ENCODE measurements at places on chromosomes 7 and 10. TPM values are rescaled to one million over a fixed set of nuclear protein-coding genes. Genes with fewer than 3 reads are reported as not detected.

- DNase-seq, result no peak
These were observed 73.9 kb downstream of the ATE1 start for GRCh38 chr10:121853950-121854349.

- DNase-seq, result no peak
These were observed 4.9 kb downstream of the TRIM8 start for GRCh38 chr10:102648889-102649796.

DNA sequence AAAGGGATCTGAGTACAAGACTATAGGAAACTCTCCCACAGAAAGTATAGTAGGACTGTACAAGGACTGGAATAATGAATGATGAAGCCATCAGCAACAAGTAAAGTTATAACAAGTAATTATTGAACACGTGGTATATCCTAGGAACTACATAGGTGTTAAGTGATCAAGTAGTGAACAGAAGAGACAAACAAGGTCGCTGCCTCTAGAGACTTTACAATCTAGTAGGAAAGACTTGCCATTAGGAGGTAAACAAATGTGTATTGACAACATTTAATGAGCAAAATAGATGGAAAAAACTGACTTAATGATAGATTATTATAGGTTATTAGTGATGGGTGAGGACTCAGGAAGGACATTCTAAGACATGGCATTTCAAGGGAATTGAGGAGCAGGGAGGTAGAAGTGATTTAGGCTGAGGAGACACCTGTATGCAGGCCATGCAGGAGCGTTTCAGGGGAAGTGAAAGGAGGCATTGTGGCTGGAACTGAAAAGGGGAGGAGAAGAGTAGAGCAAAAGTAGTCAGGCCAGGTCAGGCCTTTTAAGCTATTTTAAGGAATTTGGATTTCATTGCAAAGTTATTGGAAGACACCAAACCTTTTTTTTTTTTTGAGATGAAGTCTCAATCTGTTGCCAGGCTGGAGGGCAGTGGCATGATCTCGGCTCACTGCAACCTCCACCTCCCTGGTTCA, 8.5 kb upstream of the GLCCI1 start:
- no peak for DNase-seq

DNA sequence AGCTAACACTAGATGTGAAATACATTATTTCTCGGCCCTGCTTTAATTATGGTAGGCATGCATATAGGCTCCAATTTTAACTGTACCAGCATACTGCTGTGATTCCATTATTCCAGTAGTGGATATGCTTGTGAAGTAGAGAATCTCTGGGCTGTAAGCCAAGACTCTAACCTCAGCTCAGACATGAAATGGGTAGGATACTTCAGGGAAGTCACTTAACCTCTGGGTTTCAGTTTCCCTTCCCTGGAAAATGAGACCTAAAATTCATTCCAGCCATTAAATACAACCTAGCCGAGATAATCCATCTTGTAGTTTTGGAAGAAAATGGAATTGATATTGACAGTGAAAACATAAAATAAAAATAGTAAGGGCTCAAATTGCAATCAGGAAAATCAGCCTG, 59.6 kb upstream of the TRIL start:
- no peak for DNase-seq

- no peak for DNase-seq
These were observed 146.5 kb downstream of the ADK start for GRCh38 chr10:74297389-74298080.

DNA sequence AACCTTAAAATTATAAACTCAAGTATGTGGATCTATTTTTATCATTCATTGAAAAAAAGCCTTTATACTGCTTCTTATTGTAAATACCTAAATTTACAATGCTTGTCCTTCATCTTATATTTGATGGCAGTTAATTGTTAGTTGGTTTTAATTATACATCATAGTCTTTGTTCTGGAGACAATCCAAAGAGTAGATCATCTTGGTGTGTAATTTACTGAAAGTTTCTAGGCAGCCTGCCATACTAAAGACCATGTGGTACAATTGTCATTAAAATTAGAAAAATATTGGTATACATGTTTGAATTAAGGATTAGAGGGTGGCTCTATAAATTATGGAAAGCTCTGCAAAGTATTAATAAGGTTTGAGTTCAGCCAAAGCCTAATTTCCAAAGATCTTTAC, 231.4 kb downstream of the KCND2 start:
- no peak for DNase-seq

GRCh38 chr7:66640802-66641525, 12.3 kb downstream of the KCTD7 start:
- DNase-seq, result no peak

- no peak for DNase-seq
These were observed 289.4 kb downstream of the RNLS start for GRCh38 chr10:88293651-88294230.

GRCh38 chr10:70317943-70318318, 34.1 kb upstream of the NPFFR1 start:
- no peak for DNase-seq

DNA sequence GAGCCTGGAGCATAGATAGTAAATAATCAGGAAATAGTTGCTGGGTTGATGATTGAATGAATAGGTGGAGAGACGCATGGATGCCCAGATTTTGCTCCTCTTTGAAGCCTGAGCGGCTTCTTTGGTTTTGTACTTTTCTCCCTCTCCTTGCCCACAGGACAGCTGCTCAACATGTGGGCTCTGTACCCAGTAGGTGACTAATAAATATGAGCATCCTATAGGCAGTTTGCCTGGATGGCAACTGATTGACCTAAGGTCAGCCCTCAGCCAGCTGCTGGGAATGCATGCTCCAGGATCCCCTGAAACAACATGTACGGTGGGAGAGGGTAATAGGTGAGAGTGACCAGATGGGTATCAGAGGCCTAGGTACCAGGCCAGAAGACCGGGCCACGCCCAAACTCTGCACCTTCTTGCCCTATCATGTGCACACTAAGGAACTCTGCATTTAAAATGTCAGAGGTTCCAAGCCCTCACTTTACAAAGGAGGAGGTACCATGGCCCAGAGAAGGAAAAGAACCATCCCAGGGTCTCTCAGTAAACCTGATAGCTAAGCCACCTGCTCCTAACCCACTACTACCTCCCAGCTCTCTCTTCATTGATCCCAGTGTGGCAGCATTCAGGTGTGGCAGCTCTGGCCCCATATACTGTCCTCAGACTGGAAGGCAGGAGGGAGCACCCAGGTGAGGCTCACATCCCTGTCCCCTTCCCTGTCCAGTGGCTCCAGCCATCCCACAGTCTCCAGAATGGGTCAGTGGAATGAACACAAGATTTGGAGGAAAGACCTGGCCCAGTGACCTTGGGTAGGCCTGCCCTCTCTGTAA, 2.7 kb upstream of the ZCCHC24 start:
- DNase-seq, result no peak

The SAMD9L gene
- 34.1 TPM for total RNA-seq

The DENND2A gene
- not detected for total RNA-seq

The CPSF4 gene
- 60.9 TPM for total RNA-seq

The SSC4D gene
- total RNA-seq, result 0.55 TPM

The SPDYE2 gene
- not detected for total RNA-seq

The PODXL gene
- total RNA-seq, result 0.93 TPM

The MOGAT3 gene
- total RNA-seq, result not detected

All from activated B cell treated with CpG ODN at 0.5 μM for 24 hours (primary cell).